ENCODE measurements at places on chromosomes 16 and 17.

DNA sequence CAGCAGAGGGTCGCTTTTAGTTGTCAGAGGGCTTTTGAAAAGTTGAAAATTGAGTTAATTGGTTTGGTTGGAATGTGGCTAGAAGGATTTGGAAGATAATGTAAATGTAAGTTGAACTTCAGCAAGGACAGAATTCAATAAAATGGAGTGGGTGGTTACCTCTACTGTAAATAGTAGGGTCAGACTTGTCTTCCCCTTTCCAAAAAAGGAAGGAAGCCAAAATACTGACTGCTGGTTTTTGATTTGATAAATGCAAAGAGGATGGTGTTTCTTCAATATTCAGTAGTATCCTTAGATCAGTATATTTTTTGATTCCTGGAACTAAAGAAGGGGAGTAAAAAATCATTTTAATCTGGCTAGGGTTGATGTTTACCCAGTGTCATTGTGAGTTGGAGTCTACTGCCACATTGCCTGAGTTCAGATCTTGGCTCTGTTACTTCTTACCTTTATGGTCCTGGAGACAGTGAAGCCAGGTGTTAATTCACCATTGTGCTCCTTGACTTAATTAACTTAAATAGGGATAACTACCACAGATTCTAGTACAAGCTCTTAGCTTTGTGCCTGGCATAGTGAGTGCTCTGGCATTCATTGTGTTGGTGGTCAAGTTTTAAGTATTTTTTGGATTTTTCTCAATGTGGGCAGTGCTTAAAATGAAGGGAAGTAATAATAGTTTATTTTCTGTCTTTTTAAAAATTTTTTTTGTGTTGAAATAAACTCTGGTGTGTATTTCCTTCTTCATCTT lies 4.4 kb downstream of the HAPSTR1 start:
- DNase-seq: no peak

GRCh38 chr16:74563828-74564263 lies 43.1 kb downstream of the GLG1 start:
- DNase-seq: no peak

- no peak for DNase-seq
Measured at GRCh38 chr16:14004729-14005315, 66.3 kb upstream of the MRTFB start.

DNA sequence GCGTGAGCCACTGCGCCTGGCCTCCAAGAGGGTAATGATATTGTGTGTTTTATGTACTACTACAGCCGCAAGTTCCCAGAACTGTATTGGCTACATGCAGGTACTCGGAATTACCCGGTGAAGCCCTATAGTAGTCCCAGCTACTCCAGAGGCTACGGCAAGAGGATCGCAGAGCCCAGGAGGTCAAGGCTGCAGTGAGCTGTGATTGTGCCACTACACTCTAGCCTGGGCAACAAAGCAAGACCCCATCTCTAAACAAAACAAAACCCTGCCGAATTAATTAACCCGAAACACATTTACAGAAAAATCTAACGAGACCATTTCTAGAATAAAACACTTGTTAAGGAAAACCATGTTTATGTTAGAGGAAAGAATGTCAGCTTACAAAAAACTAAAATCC lies 2.2 kb upstream of the USP22 start:
- DNase-seq: no peak
